ENCODE measurements at places on chromosomes 7 and 10.

DNA sequence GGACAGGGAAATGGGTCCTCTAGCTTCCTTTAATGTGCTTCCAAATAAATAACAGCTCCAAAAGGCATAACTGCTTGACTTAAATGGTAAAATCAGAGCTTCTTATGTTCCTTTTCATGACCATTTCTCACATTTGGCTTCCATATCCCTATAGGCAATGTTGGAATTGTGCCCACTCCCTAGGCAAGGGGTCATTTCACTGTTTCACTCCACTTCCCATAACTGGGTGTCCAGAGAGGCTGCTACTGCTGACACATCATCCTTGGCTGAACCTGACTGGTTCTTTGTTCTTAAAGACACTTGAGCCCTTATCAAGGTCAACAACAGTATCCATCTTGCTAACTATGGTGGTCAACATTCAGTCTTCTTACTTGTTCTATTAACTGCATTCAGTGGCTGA is 37.1 kb downstream of the PRTFDC1 start:
- no peak for DNase-seq

- DNase-seq: peak; percentile 0
Observed at GRCh38 chr10:72483471-72483870, 128.8 kb upstream of the DNAJB12 start.

DNA sequence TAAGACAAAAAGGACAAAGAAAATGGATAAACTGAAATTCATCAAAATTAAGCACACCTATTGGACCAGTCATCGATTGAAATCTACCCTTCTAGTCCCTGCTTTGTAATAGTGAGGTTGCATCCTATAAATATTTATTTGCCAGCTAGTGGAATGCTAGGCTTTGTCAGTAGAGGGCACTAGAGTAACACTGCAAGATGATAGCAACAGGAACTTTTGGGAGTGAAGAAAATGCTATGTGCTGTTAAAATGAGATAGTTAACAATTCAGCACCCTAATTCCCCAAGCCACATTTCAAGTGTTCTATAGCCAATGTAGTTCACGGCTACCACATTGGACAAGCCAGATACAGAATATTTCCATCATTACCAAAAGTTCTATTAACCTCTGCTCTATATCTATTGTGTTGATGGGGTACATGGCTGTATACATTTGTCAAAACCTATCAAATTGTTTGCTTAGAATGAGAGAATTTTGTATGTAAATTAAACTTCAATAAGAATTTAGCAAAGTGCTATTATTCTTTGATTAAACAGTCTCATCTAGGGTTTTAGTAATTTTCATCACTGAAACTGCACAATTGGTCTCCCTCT is 69.8 kb downstream of the LSMEM1 start:
- peak; percentile 62 for DNase-seq

- DNase-seq: no peak
Observed at GRCh38 chr10:9786101-9786500, 1231.6 kb upstream of the CELF2 start.

GRCh38 chr10:70891627-70892026 is 3.3 kb upstream of the PCBD1 start:
- no peak for DNase-seq

DNA sequence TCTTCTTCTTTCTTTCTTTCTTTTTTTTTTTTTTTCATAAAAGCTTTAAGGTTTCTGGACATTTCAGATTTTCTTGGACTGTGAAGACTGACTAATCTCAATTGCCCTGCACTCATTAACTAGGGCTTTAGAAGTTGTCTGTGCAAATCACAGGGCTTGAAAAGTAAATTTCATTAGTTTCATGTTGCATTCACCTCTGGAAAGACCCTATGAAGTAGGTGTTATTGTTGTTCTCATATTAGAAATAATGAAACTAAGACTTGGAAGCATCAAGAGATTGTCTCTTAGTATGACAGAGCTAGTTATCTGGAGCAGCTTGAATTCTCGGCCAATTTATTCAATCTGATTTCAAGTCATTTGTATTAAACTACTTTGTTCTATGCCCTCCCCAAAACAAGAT is 28.2 kb upstream of the SEMA3D start:
- DNase-seq: no peak

DNA sequence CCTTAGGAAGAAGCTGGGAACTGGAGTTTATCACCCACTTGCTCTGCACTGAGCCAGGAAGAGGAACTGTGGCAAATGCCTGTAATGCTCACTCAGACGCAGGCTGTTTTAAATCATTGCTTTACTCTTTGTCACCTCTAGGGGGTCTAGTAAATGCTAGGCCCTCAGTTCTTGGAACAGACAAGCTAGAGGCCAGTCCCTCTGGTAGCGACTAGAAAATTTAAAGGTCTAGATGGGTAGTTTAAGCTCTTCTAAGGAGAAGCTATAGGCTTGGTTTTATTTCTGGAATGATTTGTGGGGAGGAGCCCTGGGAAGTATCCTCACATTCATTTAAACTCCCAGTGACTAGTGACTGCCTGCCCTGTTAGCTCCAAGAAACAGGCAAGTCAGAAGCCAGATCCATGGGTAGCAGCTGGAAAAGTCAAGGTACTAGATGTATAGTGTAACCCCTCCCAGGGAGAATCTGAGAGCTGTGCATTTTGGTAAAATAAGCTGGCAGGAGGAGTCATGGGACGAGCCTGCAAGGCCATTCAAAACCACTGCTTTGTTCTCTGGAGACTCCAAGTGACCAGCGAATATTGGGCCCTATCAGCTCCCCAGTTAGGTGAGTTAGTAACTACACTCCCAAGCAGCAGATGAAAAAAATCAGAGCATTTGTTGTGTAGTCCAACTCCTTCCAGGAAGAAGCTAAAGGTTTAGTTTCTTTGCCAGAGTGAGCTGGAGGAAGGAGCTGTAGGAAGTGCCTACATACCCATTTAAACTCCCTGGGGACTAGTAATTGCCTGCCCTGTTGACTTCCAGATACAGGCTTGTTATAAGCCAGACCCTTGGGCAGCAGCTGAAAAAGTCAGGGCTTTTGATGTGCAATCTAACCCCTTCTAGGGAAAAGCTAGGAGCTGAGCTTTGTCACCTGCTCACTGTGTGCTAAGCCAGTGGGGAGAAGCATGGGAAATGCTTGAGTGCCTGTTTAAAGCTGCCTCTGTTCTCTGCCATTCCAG is 68.9 kb downstream of the DYNC1I1 start:
- DNase-seq: no peak

DNA sequence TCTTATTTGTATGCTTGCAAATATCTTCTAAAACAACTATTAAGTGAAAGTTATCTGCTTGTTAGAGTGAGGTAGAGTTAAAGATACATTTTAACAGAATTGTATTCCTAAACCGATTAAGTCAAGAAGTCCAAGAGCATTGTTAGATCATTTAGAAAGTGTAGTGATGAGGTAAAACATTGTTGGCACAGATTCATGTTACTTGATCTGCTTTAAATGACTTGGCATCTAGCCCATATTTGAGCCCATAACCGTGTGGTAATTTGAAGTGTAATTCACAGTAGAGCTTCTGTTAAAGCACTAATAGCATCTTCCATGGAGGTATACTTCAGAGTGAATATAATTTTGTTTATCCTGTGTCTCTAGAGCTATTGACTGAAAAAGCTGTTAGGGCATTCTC is 62.1 kb downstream of the PTEN start:
- DNase-seq: peak; percentile 88

DNA sequence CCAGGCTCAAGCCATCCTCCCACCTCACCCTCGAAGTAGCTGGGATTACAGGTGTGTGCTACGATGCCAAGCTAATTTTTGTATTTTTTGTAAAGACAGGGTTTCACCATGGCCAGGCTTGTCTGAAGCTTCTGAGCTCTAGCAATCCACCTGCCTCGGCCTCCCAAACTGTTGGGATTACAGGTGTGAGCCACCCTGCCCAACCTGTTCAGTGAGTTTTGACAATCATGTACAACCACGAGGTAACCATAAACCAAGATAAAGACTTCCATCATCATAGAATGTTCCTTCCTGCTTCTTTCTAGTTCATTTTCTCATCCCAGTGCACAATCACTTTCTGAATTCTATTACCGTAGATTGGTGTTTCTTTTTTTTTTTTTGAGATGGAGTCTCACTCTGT is 30.5 kb upstream of the MKRN1 start:
- no peak for DNase-seq

- no peak for DNase-seq
Observed at GRCh38 chr7:6166443-6166891, 106.0 kb downstream of the CYTH3 start.

DNA sequence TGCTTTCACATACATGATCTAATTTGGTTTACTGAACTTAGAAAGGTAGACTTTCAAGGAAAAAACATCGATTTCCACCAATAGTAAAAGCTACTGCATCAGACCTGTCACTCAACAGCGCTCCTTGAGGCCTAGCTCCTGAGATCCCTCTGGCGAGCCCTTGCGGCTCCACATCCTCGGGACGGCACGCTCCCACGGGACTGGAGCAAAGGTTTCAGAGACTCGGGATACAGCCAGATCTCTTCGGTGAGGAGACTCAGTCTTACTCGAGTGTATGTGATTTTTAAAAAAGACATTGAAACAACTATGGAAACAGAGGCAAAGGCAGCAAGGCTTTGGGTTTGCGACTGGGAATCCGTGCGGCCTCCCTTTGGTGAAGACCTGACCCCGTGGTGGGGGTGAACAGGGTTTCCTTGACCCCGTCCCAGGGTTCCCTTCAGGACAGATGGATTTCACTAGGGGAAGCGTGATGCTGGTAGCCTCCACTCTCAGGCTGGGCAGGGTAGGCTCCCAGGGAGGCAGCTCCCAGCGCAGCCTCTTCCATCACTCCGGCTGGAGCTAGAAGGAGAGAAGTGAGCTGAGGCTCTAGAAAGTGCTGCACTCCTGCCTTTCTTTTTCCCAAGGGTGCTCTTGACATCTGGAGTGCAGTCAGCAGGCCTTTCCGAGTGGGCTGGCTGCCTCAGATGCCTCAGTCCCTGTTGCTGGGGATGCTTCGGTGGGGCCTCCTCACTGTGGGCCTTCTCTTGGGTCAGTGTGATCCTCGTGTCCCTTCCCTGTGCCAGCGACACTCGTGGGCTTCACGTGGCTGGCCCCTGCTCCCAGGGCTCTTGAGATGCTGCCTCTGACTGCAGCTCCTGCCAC is 5.8 kb upstream of the ATP6V0E2 start:
- DNase-seq: no peak

- no peak for DNase-seq
Observed at GRCh38 chr7:30815951-30816644, 44.9 kb downstream of the MINDY4 start.

GRCh38 chr10:88289342-88289741 is 293.8 kb downstream of the RNLS start:
- no peak for DNase-seq

GRCh38 chr10:31315453-31315852 is 3.6 kb upstream of the ZEB1 start:
- no peak for DNase-seq

GRCh38 chr10:5650664-5651387 is 15.6 kb downstream of the ASB13 start:
- DNase-seq: no peak

- DNase-seq: no peak
Observed at GRCh38 chr10:27312854-27313253, 72.3 kb upstream of the ACBD5 start.

GRCh38 chr10:87623191-87623590 is 36.5 kb upstream of the PAPSS2 start:
- peak; percentile 14 for DNase-seq

DNA sequence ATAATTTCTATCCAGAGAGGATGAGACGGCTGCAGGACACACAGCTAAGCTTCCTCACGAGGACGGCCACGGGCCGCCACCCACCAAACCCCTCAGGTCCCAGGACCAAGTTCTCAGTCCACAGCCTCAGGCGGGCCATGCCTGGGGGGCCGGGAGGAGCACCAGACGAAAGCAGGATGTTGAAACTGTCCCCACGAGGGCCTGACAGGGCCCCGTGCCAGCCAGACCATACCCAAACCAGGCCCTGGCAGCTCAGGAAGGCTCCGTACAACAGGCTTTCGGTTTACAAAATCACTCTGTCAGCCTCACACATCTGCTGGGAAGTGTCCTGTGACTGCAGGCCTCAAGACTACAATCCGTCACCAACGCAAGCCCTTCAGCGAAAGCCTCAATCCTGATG is 14.5 kb downstream of the TUBGCP2 start:
- DNase-seq: no peak

- DNase-seq: no peak
Observed at GRCh38 chr7:93238748-93239147, 6.6 kb downstream of the VPS50 start.

- no peak for DNase-seq
Observed at GRCh38 chr7:135239263-135239662, 5.6 kb downstream of the STRA8 start.

DNA sequence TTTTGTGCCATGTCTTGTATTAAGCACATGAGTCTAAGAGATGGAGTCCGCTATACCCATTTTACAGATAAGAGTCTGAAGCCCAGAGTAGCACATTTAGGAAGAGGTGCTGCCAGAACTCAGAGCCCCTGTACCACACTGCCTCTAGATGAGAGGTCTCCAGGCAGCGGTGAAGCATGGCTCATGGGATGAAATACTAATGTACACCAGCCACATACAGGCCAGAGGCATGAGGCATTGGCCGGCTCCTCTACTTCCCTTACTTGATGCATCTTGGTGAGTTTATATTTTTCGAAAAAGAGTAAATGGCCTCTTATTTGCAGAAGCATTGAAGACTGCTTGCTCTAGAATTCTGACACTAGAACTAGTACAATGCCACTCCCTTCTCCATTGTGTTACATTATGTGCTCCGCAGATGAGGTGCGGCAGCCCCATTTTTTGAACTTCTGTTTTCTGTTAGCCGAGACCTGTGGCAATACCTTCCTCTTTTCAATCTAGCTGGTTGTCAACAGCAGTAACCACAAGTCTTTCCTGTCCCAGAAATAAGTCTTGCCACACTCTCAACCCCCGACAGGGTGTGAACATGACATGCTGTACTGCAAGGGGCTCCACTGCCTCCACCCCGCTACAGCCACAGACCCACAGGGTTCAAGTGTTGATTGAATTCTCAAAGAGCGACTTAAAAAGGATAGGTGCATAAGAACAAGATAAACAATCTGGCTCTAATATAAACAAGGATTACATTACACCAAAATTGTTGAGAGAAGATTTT is 145.3 kb downstream of the CELF2 start:
- no peak for DNase-seq

- no peak for DNase-seq
Observed at GRCh38 chr10:22335173-22335933, 9.9 kb upstream of the SPAG6 start.

- no peak for DNase-seq
Observed at GRCh38 chr7:50697748-50698147, 84.9 kb downstream of the GRB10 start.

DNA sequence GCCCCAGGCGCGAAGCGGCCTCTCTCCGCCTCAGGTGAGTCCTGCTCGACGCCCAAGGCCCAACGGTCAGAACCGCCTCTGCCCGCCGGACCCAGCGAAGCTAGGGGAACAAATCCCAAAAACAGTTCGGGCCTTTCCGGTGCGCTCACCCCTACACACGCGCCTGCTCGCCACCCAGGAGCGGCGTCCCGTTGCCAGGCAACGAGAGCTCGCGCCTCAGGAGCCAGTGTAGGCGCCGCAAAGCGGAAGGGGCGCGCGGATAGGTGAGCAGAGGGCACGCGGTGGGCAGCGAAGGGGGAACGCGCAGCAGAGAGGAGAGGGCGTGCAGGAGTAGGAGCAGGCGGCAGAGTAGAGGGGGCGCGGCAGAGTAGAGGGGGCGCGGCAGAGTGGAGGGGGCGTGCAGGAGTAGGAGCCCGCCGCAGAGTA is at the start of the genes DYDC1 and DYDC2:
Gene DYDC1, minus strand, starts transcription at position 193 of the 426 bp plus-strand sequence. CDS start 4,154 bp downstream, outside the sequence.
Gene DYDC2, plus strand, starts transcription at position 219 of the 426 bp plus-strand sequence. CDS start 5,663 bp downstream, outside the sequence.
- DNase-seq: peak; percentile 56

- DNase-seq: no peak
Observed at GRCh38 chr7:2807845-2808772, 36.0 kb downstream of the GNA12 start.

GRCh38 chr7:85815526-85815925 is 628.7 kb upstream of the SEMA3D start:
- DNase-seq: no peak
